ENCODE measurements at places on chromosomes 12 and 14. TPM values are rescaled to one million over a fixed set of nuclear protein-coding genes. Genes with fewer than 3 reads are reported as not detected.

PCK2 gene
- total RNA-seq = 2.0 TPM

SLC5A8 gene
- not detected for total RNA-seq

PRH2 gene
- not detected for total RNA-seq

WSCD2 gene
- not detected for total RNA-seq

KRT76 gene
- total RNA-seq = not detected

COX6A1 gene
- 636 TPM for total RNA-seq

RALGAPA1 gene
- total RNA-seq = 15.8 TPM

POTEG gene
- not detected for total RNA-seq

ADCY6 gene
- 14.5 TPM for total RNA-seq

CLBA1 gene
- 9.9 TPM for total RNA-seq

MYF5 gene
- total RNA-seq = not detected

UNC79 gene
- total RNA-seq = not detected
